OCI-LY7 (cell line): ENCODE measurements at places on chromosomes 2 and 18. TPM values are rescaled to one million over a fixed set of nuclear protein-coding genes. Genes with fewer than 3 reads are reported as not detected.

Gene ANKRD62
- 7.1 and 7.3 TPM in 2 replicates for total RNA-seq

Gene CCDC74A
- 27.1 and 40.2 TPM in 2 replicates for total RNA-seq

Gene KCNS3
- total RNA-seq = not detected in 2 replicates

Gene RAPGEF4
- 0.46 and 0.55 TPM in 2 replicates for total RNA-seq

Gene LIMS2
- total RNA-seq = 24.4 and 24.9 TPM in 2 replicates

Gene ALPG
- total RNA-seq = not detected in 2 replicates

Gene ACTR3
- 307 and 320 TPM in 2 replicates for total RNA-seq

Gene CXCR4
- 243 and 289 TPM in 2 replicates for total RNA-seq

Gene ZDBF2
- 37.0 and 44.3 TPM in 2 replicates for total RNA-seq
